ENCODE measurements at places on chromosomes 2 and 18. TPM values are rescaled to one million over a fixed set of nuclear protein-coding genes. Genes with fewer than 3 reads are reported as not detected.

DNA sequence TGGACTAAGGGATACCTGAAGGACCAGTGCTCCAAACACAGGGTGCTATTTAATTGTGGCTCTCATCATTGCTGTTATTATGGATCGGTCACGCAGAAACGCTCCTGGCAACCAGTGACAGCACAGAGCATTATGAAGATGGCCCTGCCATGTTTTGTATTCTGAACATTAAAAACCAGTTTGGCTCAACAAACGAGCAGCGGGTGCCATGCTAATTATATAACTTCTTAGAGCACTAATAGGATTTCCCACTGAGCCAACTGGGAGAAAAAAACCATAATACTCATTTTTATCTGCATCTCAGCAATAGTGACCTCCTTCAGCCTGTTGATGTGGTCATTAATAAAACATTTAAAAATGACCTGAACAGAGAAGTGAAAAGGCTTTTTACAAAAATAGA, 212.8 kb downstream of the STK39 start:
- DNase-seq = no peak

DNA sequence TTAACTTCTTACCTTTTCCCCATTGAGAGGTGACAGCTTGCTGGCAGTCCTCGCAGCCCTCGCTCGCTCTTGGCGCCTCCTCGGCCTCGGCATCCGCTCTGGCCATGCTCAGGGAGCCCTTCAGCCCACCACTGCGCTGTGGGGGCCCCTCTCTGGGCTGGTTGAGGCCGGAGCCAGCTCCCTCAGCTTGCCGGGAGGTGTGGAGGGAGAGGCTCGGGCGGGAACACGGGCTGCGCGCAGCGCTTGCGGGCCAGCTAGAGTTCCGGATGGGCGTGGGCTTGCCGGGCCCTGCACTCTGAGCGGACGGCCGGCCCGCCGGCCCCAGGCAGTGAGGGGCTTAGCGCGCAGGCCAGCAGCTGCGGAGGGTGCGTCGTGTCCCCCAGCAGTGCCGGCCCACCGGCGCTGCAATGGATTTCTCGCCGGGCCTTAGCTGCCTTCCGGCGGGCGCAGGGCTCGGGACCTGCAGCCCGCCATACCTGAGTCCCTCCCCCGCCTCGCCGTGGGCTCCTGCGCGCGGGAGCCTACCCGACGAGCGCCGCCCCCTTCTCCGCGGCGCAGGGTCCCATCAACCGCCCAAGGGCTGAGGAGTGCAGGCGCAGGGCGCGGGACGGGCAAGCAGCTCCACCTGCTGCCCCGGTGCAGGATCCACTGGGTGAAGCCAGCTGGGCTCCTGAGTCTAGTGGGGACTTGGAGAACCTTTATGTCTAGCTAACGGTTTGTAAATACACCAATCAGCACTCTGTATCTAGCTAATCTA, 335.0 kb downstream of the CBLN2 start:
- no peak for DNase-seq

GRCh38 chr2:30305235-30305634, 73.9 kb downstream of the LBH start:
- no peak for DNase-seq

DNA sequence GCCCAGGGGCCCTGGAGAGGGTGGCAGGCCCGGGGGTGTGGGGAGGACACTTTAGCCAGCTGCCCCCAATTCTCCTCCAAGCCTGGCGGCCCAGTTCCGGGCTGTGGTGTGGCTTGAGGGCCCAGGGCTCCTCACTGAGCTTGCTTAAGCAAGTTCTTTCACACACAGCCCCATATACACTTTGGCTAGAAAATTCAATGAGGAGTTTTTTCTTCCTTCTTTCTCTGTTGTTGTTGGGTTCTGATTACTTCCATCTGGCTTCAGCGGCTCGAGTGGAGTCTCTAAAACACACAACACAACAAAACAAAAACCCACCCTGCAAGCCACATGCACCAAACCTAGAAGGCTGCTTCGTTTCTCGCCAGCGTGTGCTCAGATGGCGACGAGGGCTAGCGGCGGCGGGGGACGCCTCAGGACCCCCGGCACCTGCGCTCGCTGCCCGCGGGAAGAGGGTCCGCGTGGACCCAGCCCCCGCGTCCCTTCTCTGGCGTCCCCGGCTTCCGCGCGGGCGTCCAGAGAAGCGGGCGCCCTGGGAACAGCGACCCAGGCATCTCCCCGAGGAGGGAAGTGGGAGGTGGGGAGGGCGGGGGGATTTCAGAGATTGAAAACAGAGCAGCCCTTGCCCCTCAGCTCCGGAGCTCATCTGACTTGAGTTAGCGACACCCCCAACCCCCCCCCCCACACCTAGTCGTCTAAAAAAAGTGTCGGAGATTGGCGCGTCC, 577 bp upstream of the GLI2 start:
- DNase-seq = no peak

- DNase-seq = no peak
These were observed 72.6 kb downstream of the TRABD2A start for GRCh38 chr2:84808279-84808678.

- DNase-seq = no peak
These were observed 228.0 kb downstream of the IKZF2 start for GRCh38 chr2:212923393-212923792.

GRCh38 chr2:36770542-36771287, 74.2 kb downstream of the VIT start:
- no peak for DNase-seq

DNA sequence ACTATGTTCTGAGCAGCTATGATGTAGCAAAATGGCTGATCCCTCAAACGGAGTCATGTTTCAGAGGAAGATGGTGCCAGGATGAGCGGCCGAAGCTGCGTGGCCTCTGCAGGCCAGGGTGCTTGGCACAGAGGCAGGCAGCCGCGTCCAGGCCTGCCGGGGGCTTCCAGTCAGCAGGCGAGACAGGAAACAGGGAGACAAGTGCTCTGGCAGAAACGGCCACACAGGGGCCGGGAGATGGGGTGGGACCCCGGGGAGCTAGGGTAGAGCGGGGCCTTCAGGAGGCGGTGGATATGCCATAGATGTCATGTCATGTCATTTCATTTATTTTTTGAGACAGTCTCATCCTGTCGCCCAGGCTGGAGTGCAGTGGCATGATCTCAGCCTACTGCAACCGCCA, 50.7 kb downstream of the EIPR1 start:
- no peak for DNase-seq

- DNase-seq = no peak
These were observed 8.4 kb upstream of the NMI start for GRCh38 chr2:151297882-151298281.

DNA sequence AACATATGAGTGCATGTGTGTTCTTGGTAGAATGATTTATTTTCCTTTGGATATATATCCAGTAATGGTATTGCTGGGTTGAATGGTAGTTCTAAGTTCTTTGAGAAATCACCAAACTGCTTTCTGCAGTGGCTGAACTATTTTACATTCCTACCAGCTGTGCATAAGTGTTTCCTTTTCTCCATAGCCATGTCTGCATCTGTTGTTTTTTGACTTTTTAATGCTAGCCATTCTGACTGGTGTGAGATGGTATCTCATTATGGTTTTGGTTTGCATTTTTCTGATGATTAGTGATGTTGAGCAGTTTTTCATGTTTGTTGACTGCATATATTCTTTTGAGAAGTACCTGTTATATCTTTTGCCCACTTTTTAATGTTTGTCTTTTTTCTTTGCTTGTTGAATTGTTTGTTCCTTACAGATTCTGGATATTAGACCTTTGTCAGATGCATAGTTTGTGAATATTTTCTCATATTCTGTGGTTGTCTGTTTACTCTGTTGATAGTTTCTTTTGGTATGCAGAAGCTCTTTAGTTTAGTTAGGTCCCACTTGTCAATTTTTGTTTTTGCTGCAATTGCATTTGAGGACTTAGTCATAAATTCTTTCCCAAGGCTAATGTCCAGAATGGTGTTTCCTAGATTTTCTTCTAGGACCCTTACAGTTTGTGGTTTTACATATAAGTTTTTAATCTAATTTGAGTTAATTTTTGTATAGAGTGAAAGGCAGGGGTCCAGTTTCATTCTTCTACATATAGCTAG, 17.6 kb upstream of the KCNE4 start:
- no peak for DNase-seq

- DNase-seq = no peak
These were observed 58.6 kb upstream of the ZFP36L2 start for GRCh38 chr2:43284967-43285366.

DNA sequence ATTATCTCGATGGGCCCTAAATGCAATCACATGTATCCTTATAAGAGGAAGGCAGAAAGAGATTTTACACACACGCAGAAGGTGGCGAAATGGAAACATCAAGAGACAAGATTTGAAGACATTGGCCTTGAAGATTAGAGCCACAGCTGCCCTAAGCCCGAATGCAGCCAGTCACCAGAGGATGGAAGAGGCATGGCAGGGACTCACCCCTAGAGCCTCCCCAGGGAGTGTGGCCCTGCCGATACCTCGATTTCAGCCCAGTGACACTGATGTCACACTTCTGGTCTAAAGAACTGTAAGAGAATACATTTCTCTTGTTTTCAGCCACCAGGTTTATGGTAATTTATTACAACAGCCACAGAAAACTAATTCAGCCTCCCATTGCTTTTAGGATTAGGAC, 17.4 kb downstream of the TTC39C start:
- DNase-seq = no peak

DNA sequence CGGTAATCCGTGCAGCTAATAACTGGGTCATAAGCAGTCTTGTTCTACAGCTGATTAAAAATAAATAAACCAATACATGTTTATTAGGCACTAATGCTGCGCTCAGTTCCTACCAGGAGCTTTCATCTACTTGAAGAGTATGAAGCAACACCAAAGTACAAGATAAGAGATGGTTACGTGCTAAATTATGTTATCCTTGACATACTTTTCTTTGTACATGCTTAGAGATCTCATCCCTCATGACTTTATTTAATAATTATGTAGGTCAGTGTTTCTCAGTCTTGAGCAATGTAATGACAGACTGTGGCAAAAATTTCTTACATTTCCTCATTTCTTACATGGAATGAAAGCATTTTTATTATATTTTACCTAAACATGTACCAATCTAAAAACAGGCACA, 54.6 kb upstream of the COBLL1 start:
- no peak for DNase-seq

- DNase-seq = peak; percentile 44
These were observed 114.4 kb upstream of the CHRNA1 start for GRCh38 chr2:174878537-174879147.

- DNase-seq = no peak
These were observed 1943.8 kb upstream of the PIK3C3 start for GRCh38 chr18:40011201-40011600.

DNA sequence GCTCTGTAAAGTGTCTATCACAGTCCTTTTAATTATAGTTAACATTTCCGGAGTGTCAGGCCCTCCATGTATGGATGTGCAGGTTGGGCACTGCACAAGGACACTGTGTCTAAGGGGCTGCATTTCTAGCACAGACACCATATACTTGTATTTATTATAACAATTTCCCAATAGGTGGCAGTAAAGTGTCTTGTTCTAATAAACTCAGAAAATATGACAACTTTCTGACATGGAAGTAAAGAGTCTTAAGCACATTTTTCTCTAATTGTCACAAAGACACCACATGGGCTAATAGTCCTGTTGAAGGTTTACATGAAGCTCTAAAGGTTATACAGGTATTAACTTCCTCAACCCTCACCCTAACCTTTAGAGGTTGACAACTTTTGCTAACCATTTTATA, 156.6 kb downstream of the DYSF start:
- DNase-seq = peak; percentile 42

GRCh38 chr2:39778233-39778632, 825 bp downstream of the THUMPD2 start:
- DNase-seq = peak; percentile 30

DNA sequence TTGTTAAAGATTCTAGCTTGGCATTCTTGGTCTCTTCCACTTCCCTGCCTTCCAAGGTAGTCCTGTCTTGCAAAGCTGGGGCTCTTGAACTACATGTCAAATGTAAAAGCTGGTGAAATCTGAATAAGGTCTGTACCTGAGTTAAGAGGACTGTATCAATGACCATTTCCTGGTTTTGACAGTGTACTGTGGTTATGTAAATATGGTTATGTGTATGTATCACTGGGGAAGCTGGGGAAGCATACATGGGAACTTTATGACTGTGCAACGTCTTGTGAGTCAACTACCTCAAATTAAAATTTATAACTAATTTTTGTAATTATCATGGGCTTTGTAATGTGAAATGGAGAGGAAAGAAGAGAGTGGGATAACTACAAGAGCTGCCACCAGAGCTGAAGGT, 81.7 kb downstream of the COL4A4 start:
- no peak for DNase-seq

- no peak for DNase-seq
These were observed 699.9 kb upstream of the SLC8A1 start for GRCh38 chr2:41151746-41152145.

DNA sequence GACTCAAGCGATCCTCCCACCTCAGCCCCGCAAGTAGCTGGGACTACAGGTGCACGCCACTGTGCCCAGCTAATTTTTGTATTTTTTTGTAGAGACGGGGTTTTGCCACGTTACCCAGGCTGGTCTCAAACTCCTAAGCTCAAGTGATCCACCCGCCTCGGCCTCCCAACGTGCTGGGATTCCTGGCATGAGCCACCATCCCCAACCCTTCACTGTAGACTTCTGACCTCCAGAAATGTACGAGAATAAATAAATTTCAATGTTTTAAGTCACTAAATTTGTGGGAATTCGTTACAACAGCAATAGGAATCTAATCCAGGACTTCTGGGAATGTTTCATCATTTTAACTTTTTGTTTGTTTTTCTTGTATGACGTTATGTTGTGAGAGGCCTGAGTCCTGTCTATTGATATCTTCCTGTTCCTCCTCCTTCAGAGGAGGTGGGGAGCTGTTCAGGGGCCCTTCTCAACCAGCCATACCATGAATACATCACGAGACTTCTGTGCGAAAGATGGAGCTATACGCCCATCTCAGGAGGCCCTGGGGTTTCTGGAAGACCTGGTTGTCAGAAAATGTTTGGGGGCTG, 40.0 kb downstream of the TEX44 start:
- no peak for DNase-seq

- no peak for DNase-seq
These were observed 260.7 kb downstream of the FHOD3 start for GRCh38 chr18:36558234-36558633.

- DNase-seq = no peak
These were observed 36.6 kb downstream of the CAMKMT start for GRCh38 chr2:44398243-44398897.

PDE11A gene
- total RNA-seq = 1.9 TPM

ZNF407 gene
- total RNA-seq = 22.8 TPM

YES1 gene
- 63.3 TPM for total RNA-seq

LOXHD1 gene
- 0.20 TPM for total RNA-seq

SOWAHC gene
- total RNA-seq = 8.5 TPM

SCN2A gene
- 24.2 TPM for total RNA-seq

ASB18 gene
- 0.50 TPM for total RNA-seq

ALK gene
- total RNA-seq = 12.4 TPM

SCTR gene
- 0.28 TPM for total RNA-seq

KLHL30 gene
- 0.10 TPM for total RNA-seq

DNAJC5G gene
- total RNA-seq = 0.50 TPM

GPR17 gene
- 43.7 TPM for total RNA-seq

CFC1 gene
- 3.3 TPM for total RNA-seq

IL1R2 gene
- 1.1 TPM for total RNA-seq

TEX44 gene
- not detected for total RNA-seq

CTDSP1 gene
- 31.6 TPM for total RNA-seq

DSC2 gene
- total RNA-seq = 24.8 TPM

ALLC gene
- 8.2 TPM for total RNA-seq
